CD4-positive, alpha-beta T cell treated with Interferon alpha-2 for 1 hour (primary cell): ENCODE measurements at places on chromosomes 5 and 9.

- DNase-seq = peak; percentile 2
These were observed at the start of gene HK3 for GRCh38 chr5:176899296-176899891. Gene HK3, minus strand, starts transcription at chr5:176899346. Its CDS starts 3,187 bp downstream, at chr5:176896159.

DNA sequence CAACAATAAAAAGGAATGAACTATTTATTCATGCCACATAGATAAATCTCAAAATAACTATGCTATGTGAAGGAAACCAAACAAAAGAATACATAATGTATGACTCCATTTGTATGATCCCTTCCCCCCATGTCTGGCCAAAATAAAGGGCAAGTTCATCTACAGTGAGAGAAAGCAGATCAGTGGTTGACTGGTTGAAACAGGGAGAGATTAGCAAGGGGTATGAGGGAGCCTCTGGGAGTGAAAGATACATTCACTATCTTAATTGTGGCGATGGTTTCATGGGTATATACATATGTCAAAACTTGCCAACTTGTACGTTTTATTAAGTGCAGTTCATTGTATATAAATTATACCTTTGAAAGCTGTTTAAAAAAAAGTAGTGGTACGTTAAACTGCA is 4.8 kb downstream of the PSMD5 start:
- no peak for DNase-seq

- no peak for DNase-seq
These were observed 79.1 kb downstream of the MRPL36 start for GRCh38 chr5:1720396-1721110.

DNA sequence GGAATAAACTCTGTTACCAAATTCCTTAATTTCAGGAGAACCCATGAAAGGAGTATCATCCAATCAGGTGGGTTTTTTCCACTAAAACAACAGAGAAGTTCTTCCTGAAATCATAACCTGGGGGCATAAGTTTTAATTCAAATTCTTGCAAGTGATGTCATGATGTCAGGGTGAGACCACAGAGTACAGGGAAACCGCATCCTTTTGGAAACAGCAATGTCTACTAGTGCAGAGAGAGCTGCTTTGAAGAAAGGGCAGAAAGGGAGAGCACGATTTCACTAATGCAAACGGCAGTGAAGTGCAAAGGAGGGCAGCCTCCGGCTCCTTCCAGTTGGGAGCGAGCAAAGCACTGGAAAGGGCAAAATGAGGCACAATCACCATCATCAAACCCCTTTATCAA is 20.6 kb upstream of the CMBL start:
- no peak for DNase-seq

DNA sequence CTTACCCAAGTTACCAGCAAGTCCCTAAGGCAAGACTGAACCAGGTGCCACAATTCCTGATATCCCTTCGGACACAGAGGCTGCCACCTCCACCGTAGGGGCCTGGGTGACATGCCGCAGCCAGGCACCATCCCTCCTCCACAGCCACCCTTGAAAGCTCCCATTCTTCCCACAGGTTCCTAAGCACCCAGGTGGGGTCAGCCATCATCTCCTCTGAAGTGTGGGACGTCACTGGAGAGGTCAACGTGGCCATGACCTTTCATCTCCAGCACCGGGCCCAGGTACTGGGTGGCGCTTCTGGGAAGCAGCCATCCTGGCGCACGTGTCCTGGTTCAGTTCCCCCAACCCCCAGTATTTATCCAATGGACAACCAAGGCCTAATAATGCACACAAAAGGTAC is 8.2 kb downstream of the ADGRD2 start:
- DNase-seq = no peak

GRCh38 chr9:38000332-38000731 is 68.7 kb downstream of the SHB start:
- DNase-seq = no peak

- no peak for DNase-seq
These were observed 128.1 kb upstream of the BOD1 start for GRCh38 chr5:173744551-173744950.

DNA sequence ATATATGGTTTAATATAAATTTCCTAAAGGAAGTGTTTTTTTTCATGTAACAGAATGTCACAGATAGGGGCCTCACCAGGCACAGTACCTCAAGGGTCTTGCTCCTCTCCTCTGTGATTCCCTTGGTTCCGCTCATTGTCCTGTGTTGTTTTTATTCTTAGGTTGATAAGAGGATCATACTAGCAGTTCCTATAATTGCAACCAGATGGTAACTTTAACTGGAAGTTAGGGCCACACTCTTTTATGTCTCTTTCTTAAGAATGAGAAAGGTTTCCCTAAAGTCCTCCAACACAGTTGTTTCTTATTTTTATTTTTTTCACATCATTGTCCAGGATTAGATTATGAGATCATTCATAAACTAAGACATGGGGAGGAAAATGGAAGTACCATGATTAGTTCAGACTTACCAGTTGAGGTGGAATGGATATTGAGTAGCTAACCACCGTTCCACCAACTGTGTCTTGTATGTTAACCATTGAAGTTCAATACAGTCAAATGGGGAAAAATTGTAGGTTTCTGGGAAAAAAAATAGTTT is 41.1 kb downstream of the FAM174A start:
- no peak for DNase-seq

DNA sequence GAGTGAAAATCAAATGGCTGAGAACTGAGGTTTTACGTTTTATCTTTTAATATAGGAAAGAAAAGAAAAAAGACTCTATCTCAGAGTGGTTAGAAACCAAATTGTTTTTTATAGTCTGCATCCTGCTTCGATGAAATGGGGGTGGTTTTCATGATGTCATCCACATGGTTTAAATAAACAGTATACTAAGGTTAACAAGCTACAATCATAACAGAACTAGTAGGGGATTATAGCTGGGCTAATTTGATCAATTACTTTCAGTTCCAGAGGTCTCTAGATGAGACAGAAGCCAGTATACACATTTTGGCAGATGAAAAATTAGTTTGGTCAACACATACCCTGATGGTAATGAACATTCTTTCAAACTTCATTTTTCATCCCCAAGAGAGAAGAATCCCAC is 106.3 kb upstream of the SNX2 start:
- no peak for DNase-seq

GRCh38 chr5:39384271-39384670 is 20.0 kb upstream of the C9 start:
- no peak for DNase-seq
